ENCODE measurements at places on chromosomes 4 and X.

- DNase-seq, result no peak
Observed at GRCh38 chr4:117908306-117909207, 125.7 kb upstream of the NDST3 start.

GRCh38 chrX:153507484-153508178 is 9.8 kb upstream of the ATP2B3 start:
- peak; percentile 88 for DNase-seq

DNA sequence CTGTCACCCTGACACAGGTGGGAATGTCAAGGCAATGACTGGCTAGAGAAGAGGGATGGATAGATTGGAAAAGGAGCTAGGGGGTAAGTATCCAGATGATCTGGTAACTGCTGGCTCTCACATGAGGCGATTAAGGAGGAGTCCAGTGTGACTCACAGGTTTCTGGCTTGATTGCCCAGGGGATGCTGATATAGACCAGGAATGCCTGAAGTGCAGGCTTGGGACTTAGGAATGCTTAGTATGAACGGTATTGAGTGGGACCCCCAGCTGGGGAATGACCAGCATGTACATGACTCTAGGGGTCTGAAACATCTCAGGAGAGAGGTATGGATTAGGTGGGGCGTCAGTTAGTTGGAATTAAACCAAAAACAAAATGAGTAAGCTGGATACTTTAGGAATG is 65.8 kb upstream of the PRPS1 start:
- no peak for DNase-seq

GRCh38 chr4:43682551-43682950 is 766.1 kb downstream of the KCTD8 start:
- DNase-seq, result no peak

DNA sequence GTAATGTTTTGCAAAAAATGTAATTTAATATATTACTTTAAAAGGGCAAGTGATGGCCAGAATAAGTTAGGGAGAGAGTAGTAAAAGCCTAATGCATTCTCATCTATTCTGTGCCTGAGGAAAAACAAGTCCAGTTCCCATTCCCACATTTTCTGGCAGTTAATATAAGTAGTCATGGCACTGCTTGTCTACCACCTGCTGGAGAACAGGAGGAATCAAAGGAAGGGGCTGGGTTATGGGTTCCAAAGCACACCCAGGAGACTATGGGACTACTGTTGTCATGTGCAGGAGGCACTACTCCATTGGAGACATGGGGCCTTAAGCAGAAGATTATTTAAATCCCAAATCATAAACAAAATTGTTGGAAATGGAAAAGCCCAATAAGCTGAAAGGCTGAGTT is 2618.6 kb downstream of the ARAP2 start:
- no peak for DNase-seq

DNA sequence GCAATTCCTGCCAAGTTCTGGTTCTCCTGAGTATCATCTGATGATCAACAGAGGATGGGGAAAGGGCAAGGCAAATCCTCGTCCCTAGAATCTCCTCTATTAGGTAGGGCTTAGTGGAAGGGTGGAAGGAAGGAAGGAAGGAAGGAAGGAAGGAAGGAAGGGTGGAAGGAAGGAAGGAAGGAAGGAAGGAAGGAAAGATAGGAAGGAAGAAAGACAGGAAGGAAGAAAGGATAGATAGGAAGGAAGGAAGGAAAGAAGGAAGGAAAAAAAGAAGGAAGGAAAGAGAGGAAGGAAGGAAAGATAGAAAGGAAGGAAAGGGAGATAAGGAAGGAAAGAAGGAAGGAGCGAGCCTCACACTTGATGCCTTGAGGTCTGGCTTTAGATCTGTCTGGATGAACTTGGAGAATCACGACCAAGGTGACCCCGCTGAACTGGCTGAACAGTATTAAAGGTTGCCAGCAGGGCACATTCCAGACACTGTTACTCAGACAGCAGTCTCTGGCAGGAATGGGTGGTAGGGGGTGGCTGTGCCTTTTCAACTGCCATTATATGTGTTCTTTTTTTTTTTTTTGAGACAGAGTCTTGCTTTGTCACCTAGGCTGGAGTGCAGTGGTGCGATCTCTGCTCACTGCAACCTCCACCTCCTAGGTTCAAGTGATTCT is 57.1 kb downstream of the MAP7D2 start:
- no peak for DNase-seq

Measured in right forelimb (tissue), 1 donor.